ENCODE measurements at places on chromosomes 1 and 21.

- DNase-seq = no peak
Observed at GRCh38 chr21:15065392-15066122, 757 bp upstream of the NRIP1 start.

DNA sequence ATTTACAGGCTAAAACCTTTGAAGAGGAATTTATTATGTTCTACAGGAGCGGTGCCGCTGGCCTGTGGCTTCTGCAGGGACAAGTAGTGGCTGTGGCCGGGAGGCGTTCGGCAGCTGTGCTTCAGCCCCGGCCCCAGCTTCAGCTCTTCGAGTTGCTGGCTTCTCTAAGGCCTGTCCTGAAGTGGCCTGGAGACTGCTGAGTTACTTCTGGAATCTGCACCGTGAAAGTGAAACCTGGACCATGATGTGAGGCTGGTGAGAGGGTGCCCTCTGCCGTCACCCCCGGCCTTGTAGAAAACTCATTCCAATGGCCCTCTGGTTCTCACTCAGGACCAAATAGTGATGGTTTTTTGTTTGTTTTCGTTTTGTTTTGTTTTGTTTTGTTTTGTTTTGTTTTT is 48.1 kb downstream of the PRKCZ start:
- DNase-seq = no peak

- DNase-seq = no peak
Observed at GRCh38 chr1:118931876-118932275, 56.3 kb downstream of the TBX15 start.

DNA sequence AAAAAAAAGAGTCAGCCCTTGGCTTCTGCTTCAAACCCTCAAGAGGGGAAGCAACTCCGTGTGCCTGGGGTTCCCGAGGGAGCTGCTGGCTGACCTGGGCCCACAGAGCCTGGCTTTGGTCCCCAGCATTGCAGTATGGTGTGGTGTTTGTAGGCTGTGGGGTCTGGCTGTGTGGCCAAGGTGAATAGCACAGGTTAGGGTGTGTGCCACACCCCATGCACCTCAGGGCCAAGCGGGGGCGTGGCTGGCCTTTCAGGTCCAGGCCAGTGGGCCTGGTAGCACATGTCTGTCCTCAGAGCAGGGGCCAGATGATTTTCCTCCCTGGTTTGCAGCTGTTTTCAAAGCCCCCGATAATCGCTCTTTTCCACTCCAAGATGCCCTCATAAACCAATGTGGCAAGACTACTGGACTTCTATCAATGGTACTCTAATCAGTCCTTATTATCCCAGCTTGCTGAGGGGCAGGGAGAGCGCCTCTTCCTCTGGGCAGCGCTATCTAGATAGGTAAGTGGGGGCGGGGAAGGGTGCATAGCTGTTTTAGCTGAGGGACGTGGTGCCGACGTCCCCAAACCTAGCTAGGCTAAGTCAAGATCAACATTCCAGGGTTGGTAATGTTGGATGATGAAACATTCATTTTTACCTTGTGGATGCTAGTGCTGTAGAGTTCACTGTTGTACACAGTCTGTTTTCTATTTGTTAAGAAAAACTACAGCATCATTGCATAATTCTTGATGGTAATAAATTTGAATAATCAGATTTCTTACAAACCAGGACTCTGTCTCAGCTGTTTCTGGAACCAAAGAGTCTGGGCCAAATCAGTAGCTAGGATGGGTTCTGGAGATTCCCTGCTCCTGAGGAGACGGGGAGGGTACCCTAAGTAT is 26.8 kb upstream of the KDM4A start:
- no peak for DNase-seq

- DNase-seq = no peak
Observed at GRCh38 chr1:43731867-43732531, 24.7 kb downstream of the ST3GAL3 start.

DNA sequence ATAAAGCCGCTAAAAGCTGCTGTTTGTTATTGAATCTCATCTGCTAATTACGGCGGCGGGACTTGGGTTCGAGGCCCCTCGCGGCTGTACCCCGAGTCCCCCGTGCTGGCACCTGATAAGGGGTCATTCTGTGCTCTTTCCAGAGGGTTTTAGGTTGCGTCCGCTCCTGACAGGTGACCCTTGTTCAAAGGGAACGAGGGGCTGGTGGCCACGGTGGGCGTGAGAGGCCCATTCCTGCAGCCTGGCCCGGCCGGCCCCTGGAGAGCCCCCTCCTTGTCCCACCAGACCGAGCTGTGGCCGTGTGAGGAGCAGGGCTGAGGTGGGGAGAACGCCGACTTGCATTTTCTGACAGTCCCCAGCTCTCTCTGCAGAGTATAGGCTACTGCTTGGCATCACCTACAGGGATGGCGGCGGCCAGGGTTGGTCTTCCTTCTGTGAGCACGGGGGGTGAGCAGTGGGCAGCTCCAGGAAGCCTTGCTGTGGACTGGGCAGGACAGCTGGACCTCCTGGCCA is 12.2 kb downstream of the PRDM16 start:
- no peak for DNase-seq

DNA sequence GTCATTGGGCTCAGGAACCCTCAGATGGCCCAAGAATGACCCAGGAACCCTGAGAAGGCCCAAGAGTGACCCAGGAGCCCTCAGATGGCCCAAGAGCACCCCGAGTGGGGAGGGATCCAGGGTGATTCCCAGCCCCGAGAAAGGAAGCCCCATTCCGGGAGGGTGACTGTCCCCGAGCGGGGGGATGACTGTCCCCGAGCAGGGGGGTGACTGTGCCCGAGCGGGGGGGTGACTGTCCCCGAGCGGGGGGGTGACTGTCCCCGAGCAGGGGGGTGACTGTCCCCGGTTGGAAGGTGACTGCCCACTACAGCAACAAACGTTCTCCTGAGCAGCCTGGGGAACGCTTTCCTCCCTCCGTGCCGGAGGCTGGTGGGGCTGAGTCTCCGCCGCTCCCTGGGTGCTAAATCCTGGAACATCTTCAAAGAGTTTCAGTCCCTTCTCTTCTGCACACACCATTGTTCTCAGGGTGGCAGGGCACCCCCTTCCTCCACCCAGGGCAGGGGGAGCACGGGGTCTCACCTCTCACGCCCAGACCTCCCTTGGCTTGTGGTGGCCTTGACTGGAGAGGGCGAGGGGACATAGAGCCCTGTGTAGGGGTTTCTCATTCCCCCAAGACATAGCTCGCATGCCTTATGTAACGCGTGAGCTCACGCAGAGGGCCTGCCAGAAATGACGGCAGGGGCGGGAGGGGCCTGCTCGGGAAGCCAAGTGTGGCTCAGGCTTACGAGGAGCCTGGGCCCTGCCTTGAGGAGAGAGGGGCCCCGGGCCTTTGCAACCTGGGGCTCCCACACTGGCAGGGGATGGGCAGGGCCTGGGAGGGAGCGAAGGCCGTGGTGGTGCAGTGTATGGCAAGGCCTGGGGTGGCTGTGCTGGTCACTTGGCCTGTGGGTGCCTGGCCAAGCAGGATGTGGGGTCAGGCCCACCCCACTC is 14.3 kb upstream of the SKI start:
- no peak for DNase-seq

DNA sequence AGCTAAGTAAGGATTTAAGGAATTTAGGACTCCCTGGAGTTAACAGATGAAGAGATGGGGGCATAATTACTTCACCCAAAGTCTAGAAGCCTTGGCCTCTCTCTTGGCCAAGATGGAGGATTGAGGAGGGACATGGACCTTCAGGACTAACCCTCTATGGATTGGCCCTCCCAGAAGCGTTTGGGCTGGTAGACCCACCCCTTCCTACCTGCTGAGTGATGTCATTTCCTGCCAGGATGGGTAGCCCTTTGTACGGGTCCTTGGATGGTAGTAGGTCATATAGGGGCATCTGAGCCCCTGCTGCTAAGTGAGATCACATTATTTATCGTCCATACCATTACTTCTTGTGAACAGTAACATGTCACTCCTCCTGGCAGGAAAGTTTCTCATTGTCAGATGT is 17.7 kb downstream of the LURAP1 start:
- no peak for DNase-seq

DNA sequence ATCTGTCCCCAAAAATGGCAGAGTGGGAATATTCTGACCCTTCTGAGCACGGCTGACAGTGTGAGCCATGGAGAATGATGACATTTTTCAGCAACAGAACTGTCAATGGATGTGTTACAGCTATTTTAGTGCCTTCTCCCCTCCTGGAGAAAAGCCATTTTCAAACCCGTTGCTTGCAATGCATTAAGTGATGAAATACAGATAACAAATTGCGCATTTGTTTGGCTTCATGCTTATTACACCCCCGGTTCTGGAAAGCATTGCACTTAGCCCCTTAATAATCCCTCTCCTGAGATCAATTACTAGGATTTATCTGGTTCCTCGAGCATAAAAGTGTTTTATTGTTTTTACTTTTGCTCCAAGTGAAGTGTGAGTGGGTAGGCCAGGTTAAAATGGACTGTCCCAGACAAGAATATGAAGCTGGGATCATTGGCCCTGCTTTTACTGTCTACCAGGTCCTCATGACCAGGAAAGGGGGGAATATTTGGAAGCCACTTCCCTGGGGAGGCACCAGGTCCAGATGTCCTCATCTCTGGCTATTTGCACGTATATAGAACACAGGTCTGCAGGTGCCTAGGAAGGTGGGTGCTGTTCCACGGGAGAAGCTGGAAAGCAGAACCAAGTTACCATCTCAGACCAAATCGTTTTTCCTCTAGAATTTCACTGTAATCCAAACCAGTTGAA is 37.5 kb upstream of the HHAT start:
- DNase-seq = no peak

DNA sequence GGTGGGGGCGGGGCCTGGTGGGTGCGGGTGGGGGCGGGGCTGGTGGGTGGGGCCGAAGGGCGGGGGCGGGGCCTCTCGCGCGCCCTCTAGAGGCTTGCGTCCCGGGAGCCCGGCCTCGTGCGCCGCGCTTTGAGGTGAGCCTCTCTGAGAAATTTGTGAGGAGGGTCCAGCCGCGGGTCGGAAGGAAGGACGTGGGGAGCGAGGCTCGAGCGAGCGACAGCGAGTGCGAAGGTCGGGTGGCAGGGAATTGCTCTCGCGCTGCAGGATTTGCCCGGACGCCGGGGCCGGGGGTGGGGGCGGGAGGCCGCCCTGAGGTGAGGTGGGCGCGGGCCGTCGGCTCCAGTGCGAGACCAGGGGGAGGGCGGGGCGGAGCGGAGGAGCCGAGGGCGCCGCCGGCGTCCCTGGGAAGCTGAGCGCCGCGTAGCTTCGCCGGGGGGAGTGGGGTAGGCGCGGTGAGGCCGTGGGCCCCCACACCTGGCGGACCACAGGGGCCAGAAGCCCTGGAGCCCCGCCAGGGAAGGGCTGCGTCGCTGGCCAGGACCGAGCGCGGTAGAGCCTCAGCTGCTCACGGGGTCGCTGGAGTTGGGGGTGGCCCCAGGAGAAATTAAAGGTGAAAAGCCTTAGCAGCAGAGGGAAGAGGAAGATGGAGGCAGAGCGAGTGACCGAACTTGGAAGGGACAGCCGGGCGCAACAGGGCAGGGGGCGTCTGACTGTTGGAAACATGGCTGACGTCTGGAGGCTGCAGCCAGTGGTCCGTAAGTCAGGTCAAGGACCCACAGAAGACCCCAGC is 754 bp upstream of the LSS start:
- DNase-seq = peak; percentile 59

DNA sequence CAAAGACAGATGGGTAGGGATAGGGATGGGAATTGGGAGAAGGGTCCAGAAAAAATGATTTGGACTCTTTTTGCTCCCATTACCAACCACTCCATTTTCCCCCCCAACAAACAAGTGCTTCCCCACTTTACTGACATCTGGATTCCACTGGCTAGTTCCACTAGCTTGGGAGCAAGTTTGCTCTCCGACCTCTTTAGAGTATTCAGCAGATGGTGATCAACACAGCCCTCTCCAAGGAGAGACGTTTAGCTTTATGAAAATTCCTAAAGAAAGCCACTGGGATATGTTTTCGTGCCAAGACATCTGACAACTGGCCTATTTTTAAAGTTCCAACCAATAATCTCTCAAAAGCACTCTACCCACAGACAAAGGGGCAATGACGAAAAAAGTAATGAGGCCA is 50.3 kb downstream of the ITPKB start:
- no peak for DNase-seq

- DNase-seq = no peak
Observed at GRCh38 chr1:94807742-94808491, 12.2 kb upstream of the SLC44A3 start.

- no peak for DNase-seq
Observed at GRCh38 chr1:111955755-111956154, 33.7 kb downstream of the KCND3 start.

DNA sequence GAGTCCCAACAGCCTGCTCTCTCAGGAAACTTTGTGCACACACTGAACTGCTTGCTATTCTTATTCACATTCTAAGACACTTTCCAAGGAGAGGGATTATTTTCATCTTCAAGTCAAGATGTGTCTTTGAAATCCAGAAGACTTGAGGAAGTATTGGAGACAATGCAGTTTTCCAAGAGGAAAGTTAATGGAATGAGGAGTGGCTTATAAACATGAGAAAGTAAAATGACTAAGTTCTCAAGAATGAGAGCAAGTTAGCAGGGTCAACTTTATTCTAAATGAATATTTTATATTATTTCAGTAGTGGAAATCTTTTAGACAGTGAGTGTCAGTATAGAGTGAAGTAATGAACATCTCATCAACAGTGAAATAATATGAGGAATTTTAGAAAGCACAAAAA is 1239.3 kb downstream of the MRPL39 start:
- DNase-seq = no peak

- no peak for DNase-seq
Observed at GRCh38 chr1:37290718-37291117, 183.7 kb upstream of the ZC3H12A start.

- no peak for DNase-seq
Observed at GRCh38 chr1:25055961-25056360, 125.9 kb upstream of the RUNX3 start.

- no peak for DNase-seq
Observed at GRCh38 chr1:220990427-220991339, 111.4 kb downstream of the HLX start.

- no peak for DNase-seq
Observed at GRCh38 chr1:1179983-1180861, 6.5 kb downstream of the TTLL10 start.

DNA sequence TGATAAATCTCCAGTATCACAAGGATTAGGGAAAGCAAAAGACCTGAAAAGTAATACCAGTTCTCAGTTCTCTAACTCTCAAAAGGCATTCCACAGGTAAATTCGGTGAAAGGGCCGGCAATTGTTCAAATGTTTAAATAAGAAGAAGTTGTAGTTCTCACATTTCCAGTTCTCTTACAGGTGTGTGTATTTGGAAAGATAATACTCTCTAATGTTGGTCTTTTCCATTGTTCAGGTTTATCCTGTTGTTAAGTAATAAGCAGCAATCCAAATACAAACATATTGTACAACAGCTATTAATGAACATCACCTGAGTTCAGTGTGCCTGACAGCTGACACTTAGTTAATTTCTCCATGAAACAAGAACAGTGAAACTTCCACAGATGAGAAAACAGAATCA is 13.2 kb upstream of the PRKAB2 start:
- no peak for DNase-seq
